ENCODE measurements at places on chromosomes 7 and 10.

DNA sequence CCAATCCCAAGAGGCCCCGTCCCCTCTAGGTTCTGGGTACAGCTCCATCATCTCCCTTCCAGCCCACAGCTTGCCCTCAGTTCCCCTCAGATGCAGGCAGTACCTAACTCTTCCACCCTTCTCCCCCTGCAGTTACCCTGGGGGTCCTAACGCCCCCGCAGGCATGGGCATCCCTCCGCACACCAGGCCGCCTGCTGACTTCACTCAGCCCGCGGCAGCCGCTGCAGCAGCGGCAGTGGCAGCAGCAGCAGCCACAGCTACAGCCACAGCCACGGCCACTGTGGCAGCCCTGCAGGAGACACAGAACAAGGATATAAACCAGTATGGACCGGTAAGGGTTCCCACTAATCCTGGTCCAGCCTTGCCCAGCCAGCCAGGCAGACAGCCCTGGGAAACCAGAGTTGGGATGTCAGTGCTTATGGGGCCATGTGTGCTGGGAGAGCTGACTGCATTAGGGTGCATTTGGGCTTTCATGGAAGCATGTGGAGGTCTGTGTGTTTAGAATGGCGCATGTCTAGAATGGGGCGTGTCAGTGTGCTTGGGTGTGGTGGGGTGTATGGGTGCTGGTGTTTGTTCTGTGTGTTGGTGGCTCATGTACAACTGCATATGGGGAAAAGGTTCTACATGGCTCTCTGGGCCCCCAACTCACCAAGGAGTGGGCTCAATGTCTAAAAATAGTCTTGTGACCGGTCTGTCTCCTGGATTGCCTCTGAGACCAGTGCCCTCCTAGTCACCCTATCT, 55.1 kb upstream of the PPIF start:
- no peak for DNase-seq

DNA sequence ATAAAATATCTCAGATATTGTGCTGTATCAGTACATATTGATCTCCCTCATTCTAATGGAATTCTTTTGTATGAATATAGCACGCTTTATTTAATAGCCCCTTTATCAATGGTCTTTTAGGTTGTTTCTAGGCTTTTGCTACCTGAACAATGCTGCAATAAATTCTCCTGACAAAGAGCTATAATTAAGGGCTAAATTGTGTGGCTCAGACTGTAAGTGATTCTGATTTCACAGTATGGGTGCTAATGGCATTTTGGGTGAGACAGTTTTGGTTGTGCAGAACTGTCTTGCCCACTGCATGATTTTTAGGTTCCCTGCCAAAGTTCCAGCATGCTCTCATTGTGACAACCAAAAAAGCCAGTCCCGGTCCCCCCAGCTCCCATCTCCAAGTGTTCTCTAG, 363.2 kb downstream of the REEP3 start:
- DNase-seq: no peak

GRCh38 chr7:78996013-78996412, 457.5 kb downstream of the MAGI2 start:
- DNase-seq: no peak

DNA sequence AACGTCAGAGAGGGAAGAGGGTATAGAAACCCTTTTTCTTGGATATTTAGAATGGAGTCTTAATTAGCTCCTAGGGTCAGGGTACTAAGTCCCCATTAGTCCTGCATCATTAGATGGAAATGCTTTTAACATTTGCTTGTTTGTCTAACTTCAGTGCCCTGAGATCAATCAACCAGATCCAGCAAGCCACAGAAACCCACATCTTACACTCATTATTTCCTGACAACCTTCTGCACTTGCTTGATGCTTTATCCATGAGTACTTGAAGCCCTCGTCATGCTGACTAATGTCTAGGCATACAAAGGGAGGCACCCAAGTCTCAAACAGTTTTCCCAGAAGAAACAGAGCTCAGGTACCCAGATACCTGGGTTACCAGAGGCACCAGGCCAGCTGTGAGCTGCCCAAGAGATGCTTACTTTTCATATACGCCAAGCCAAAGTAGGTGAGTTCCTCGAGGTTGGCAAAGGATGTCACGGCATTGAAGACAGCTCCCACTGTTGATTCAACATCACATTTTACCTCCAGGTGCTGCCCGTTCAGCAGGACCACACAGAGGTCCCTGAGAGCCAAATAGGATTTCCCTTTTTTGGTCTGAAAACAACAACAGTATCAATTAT, 42.7 kb downstream of the FRMPD2 start:
- no peak for DNase-seq

- no peak for DNase-seq
Measured at GRCh38 chr7:150374472-150374871, 4.7 kb upstream of the ZNF775 start.

- no peak for DNase-seq
Measured at GRCh38 chr10:68954904-68955303, 1.1 kb upstream of the DDX21 start.

DNA sequence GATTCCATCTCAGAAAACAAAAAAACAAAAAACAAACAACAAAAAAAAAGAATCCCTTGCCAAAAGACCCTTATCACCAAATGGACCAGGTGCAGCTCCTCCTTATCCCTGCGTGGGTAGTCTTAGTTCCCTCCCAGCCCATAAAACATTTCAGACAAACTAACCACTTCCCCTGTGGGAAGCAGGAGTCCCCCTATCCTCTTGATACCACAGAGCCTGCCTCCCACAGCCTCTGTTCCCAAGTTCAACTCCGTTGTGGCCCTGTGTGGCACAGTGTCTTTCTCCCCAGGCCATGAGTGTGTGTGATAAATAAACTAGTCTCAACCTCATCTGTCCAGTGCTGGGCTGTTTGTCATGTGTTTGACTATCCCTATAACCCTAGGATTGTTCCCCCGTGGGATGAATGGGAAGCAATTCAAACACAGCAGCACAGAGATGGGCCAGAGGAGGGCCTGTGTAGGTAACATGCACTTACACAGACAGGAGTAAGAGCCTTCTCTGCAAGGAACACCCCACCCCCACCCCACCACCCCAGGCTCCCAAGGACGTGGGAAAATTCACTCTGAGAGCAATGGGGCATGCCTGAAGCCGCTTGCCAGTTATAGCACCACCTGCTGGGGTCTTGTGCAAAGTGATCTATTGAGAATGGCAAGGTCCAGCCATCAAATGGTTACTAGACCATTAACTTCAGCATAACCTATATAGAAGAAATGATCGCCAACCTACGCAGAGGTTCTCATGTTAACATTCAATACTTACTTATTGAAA, 147.1 kb upstream of the GHITM start:
- no peak for DNase-seq

- DNase-seq: no peak
Measured at GRCh38 chr10:11893749-11894278, 70.7 kb downstream of the PROSER2 start.

DNA sequence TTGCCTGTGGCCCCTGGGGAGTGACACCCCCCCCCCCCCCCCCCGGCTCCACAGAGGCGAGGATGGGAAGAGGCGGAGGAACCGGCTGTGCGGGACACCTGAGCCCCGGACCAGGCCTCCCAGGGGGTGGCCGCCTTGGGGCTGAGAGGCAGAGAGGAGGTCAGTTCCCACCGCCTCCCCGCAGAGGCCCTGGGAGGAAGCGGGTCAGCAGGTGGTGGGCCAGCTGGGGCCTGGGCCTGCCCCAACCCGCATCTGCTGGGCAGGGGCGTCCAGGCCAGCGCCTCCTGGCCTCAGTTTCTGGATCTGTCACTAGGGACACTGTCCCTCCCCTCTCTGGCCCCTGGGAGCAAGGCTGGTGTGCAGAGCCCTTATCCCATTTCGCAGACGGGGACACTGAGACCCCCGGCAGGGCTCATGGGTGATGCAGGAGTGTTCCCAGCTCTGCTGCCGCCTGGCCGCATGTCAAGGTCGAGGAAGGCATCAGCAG, 14.6 kb upstream of the LFNG start:
- DNase-seq: no peak

DNA sequence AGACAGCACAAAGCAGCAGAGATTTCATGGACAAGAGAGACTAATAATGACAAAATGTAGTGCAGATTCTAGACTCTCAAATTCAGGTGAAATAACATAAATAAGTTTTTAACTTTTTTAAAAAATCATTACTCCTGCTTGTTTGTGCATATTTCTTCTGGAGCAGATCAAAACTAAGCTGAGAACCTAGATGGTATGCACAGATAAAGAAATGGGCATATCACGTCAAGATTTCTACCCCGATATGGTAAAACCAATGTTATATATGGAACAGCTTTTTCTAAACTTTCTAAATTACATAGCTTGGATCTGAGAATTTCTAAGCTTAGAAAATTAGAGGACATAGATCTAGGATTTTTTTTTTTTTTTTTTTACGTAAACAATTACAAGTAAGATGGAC, 18.2 kb downstream of the TWIST1 start:
- no peak for DNase-seq

GRCh38 chr7:87600130-87601124, at the start of gene ABCB1:
Gene ABCB1, minus strand, starts transcription at chr7:87600884. Its CDS starts 700 bp downstream, at chr7:87600184.
- no peak for DNase-seq

- DNase-seq: no peak
Measured at GRCh38 chr10:55426138-55426537, 625.1 kb upstream of the PCDH15 start.

- DNase-seq: no peak
Measured at GRCh38 chr10:131876508-131876907, 24.3 kb upstream of the PPP2R2D start.

DNA sequence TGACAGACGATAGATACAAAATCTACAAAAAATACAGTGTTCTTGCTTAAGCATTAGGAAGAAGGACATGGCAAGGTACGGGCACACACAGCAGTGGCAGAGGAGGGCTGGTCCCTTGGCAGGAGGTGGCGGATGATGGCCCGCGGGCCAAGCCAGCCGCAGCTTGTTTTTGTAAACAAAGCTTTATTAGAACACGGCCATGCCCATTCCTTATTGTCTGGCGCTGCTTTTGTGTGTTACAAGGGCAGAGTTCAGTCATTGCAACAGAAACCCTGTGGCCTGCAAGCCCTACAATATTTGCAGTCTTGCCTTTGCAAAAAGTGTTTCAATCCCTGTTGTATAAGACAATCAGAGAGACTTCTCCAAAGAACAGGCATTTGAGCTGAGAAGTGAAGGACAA, 30.7 kb downstream of the FGFR2 start:
- no peak for DNase-seq

DNA sequence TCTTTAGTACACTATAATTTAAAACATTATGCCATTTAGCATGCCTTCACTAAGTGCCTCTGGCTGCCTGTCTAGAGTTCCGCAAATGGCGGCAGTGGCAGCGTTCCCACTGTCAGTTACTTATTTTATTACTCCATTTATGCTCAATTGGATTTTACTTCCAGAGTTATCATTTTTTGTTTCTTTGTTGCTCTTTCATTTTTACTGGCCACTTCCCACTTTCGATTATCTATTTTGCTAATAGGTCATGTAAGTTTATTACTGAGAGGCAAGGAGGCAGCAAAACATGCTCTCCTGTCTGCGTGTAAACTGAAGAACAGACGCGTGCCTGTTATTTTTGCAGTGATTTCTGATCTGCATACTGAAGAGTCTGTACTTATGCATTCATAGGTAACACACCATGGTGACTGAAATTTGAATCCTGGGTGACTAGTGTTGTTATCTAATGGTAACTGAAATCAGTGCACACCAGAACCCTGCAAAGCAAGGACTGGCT, 23.1 kb downstream of the KDM7A start:
- DNase-seq: no peak

GRCh38 chr7:96794063-96794462, 84.4 kb upstream of the SEM1 start:
- no peak for DNase-seq

DNA sequence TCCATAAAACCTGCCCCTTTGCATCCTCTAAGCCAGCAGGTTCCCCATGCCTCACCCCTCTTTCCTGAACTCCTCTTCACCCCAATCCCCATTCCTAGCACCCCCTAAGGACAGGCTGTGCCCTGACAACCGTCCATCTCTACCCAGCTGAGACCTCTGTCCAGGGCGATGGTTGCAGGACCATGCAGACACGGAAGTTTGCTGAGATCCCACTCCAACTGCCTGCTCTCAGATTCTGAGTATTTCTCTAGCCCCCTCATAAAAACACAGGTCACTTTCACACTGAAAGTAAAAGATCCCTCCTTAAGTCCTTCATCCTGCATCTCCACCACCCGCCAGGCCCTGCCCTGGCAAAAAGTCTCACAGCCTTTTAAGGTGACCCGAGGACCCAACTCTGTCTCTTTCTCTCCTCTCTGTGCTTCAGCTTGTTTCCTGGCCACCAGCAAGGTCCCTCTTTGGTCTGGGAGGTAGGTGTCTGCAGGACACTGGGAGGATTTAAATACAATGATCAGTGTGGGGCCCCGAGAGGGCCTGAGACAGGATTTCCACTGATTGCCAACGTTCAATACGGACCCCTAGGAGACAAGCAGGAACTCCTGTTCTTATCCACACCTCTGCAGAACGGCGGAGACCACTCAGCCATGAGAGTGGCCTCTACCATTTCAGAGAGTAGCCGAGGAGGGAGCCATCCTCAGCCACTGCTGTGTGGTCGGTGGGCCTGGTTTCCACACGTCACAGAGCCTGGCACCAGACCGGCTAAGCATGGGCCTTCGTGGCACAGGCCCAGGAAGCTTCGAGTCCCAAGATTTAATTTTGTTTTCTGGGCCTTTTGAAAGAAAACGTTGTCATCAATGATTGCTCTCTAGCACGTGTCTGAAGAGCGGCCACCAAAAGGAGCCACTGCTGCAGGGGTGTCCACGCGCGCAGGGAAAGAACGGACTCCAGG, 27.9 kb downstream of the CALML3 start:
- DNase-seq: no peak

DNA sequence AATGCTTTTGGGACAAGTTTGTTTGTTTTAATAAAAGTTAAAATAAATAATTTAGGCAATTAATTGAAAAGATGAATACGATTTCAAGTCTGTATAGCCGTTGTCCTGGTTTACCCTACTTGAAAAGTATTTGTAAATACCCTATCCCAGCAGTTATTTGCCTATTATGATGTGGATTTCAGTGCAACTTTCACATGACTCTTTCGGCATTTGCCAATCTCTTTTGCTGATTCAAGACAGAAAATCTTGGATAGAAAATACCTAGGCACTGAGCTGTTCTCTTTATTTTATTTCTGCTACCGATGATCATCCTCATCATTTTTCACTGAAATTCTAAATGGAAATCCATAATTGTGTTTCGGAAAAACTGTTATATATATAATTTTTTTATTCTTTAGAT, 125.9 kb upstream of the FZD8 start:
- DNase-seq: no peak

- DNase-seq: no peak
Measured at GRCh38 chr10:96705134-96705533, 15.2 kb downstream of the PIK3AP1 start.

GRCh38 chr7:128833148-128833945, 3.1 kb downstream of the FLNC start:
- DNase-seq: no peak

- DNase-seq: no peak
Measured at GRCh38 chr10:43024942-43025700, 51.7 kb upstream of the RET start.
